Activated CD4-positive, CD25-positive, alpha-beta regulatory T cell treated with anti-CD3 and anti-CD28 coated beads, Interleukin-2, amount 50 U/mL, for 24 hours (primary cell): ENCODE measurements at places on chromosomes 12 and 14.

- ATAC-seq: no peak
These were observed 48.8 kb upstream of the VRK1 start for GRCh38 chr14:96748362-96748761.

GRCh38 chr12:45232756-45233372, 17.0 kb downstream of the ANO6 start:
- ATAC-seq: peak; percentile 85

- no peak for ATAC-seq
These were observed 8.7 kb upstream of the SDSL start for GRCh38 chr12:113413488-113413939.

- ATAC-seq: no peak
These were observed 96.7 kb upstream of the PPP4R3A start for GRCh38 chr14:91606851-91607250.

- no peak for ATAC-seq
These were observed 31.3 kb downstream of the CYP46A1 start for GRCh38 chr14:99715266-99716000.

DNA sequence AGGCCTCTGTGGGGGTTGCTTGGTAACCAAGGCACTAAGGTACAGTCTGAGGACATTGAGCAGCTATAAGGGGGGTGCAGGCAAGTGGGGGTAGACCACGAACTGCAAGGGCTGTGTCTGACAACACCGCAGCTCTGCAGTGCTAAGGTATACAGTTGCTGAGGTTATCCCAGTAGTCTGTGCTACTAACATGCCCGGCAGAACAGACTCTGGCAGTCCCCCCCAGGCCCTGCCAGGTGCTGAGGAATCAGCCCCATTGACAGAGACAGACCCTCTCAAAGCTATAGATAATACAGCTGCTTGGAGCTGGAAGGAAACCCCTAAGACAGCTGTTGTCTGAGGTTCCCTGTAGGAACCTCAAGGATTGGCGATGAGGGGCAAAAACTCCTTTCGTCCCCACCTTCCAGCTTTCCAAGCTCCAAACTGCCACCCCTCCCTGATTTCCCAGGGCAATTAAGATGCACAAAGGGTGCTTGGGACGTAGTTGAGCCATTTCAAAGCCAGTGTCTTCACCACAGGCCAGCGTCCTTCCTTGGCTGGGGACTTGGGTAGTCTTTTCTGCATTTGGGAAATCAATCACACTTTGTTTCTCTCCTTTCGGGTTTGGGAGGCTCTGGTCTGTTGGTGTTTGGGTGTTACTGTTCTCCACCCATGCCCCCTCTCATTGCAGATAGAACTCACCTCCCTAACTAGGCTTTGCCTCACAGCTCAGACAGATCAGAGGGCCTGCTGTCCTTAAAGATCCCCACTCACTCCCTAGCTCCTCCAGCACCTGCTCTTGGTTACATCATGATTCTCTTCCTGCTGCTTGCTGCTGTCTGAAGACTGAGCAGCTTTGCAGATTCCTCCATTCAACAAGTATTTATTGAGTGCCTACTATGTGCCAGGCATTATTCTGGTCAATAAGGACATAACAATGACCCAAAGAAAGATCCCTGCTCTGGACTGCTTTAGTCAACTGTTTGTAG, 2.0 kb upstream of the MYH7 start:
- ATAC-seq: no peak

DNA sequence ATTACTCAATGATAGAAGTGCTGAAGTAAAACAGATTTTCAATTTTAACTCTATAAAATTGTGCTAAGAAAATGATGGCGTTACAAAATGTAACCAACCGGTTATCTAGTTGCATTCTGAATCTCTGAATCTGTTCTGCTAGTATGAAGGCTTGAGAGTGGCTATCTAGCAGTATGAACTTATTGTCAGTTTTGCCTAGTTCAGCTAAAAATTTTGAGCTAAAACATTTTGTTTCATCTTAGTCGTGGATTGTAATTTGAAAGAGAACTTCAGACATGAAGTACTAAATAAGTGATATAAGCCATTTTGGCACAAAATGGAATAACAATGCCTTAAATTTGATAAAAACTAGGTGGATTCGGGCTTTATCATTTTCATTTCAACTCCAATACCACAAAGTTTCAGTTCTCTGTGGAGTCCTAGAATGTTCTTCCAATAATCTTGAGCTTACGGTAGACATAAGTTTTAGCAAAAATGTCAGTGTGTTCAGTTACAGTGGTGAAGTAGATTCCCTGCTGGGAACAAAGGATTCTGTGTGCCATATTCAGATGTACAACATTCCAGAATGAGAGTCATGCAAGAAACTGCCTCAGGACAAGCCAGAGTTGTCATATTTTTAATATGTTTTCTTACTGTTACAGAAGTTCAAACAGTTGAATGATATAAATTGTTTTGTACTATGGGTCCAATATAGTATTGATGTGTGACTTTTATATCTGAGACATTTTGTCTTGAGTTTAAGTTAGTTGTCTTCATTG, 28.1 kb downstream of the ATP6V1D start:
- ATAC-seq: no peak

GRCh38 chr12:3607039-3607720, 116.2 kb downstream of the PRMT8 start:
- no peak for ATAC-seq

DNA sequence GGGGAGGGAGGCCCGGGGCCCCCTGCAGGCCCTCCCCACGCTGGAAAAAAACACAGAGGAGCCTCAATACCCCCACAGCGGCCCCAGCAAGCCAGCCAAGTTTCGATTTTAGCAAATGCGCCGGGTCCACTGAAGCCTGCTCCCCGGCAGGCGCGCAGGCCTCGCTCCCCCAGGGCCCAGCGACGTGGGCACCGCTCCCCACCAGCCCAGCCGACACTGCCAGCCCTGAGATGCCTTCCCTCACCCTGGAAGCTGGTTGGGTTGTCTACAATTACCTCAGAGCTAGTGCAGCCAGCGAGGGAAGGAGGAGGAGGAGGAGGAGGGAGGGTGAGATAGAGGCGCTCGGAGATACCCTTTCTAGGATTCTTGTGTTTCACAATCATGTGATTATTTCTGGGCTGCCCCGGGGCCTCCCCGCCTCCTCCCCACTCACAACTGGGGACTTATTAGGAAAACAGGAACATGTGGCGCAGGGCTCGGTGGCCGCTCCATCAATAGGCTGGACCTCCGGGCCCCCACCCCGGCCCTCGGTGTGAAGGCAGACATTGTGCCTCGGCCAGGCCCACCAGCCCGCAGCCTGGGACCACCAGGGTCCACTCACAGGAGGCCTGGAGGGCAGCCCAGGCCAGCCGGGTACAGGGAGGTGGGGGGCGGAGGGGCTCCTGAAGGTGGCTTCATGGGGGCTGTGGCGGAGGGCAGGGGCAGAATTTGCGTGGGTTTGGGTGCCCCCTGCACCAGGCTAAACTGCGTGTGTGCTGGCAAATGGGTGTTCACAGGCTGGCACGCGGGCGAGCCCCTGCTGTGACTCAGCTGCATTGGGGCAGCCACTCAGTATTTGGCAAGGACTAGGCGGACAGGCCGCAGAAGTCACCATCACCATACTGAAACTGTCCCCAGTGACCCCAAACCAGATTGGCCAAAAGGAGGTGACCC, 109.9 kb downstream of the NCOR2 start:
- ATAC-seq: peak; percentile 18

DNA sequence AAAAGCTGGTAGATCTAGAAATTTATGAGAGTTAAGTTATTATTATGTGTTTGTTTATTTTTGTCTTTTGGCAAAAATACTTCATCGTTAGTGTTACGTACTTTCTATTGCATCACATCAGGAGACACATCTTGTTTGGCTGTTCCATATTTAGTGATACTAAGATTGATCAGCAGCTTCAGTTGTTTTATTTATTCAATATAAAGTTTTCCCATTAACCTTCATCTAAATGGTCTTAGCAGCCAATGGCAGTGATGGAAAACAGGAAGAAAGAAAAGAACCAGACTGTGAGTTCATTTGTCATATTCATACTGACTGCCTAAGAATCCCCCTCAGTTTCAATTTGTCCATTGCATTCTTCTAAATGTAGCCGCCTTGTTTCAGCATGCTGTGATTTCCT, 122.3 kb downstream of the METTL25 start:
- no peak for ATAC-seq

- peak; percentile 49 for ATAC-seq
These were observed 11.2 kb downstream of the ESRRB start for GRCh38 chr14:76386944-76387782.

- ATAC-seq: no peak
These were observed 113.7 kb downstream of the SAMD4A start for GRCh38 chr14:54680651-54681050.

- ATAC-seq: peak; percentile 1
These were observed 6.7 kb downstream of the CDKN1B start for GRCh38 chr12:12723681-12724420.

GRCh38 chr12:94074980-94075629, 73.3 kb upstream of the PLXNC1 start:
- peak; percentile 53 for ATAC-seq

GRCh38 chr12:56928262-56928661, 5.9 kb downstream of the SDR9C7 start:
- ATAC-seq: no peak

DNA sequence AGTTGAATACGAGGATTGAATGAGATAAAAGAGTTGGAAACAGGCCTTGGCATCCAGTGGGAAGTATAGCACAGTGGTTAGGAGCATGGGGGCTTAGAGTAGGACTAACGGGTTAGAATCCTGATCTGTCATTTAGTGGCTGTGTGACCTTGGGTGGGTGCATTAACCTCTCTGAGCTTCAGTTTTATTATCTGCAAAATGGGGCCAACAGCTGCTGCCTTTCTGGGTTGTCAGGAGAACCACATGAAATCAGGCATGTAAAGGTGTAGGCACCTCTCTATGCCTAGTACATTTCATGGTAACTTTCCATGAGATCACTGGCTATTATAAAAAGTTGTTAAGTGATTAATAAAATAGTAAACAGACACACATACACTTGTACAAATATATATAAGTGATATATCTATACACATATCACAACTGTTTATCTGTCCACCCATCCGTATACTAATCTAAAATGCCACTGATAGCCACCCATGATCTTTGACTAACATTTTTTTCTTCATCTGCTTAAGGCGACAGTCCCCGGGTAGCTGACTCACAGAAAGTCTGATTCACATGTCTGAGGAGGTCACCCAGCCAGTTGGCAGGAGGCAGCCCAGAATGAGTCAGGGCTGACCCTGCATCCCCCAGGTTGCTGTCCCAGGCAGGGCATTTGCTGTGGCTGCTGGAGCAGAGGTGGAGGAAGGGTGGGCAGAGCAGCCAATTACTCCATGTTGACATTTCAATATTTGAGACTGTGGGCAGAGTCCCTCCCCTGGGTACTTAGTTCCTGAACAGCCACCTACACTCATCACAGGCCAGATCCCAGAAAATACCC, 125.6 kb upstream of the NOS1 start:
- ATAC-seq: no peak

- no peak for ATAC-seq
These were observed 12.7 kb downstream of the PPP2R5C start for GRCh38 chr14:101774006-101774795.

DNA sequence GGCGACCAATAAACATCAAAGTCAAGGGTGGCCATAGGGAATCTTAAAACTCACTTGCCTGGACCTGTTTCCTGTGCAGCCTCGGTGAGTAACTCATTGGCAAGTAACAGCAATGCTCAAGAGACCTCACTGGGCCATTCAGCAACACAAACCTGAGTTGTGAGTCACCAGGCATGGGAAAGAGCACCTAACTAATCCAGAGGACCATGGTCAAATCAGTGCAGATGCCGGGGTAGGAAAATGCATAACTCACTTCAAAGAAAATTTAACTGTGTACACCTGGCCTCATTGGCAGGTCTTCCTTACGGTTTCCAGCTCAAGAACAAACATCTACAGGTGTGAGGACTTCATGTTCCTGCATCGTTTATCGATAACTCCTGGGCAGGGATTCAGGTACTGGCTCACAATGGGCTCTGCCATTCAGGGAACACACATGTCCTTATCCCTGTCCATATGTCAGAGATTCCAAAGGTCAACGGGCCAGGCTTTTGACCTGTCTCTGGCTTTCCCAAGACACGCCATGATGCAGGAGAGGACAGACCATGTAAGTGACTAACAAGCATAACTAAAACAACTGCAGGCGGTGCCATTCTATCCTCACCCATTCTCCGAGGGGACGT, 211.8 kb downstream of the ANO2 start:
- ATAC-seq: no peak

GRCh38 chr12:124752437-124753227, 111.0 kb downstream of the SCARB1 start:
- no peak for ATAC-seq
